ENCODE measurements at places on chromosomes 1 and 21.

- no peak for DNase-seq
These were observed at the start of gene A3GALT2 for GRCh38 chr1:33320619-33321165. Gene A3GALT2, minus strand, starts transcription at chr1:33321098. Its CDS starts 0 bp downstream, at chr1:33321098.

- DNase-seq, result peak; percentile 84
These were observed 6.8 kb downstream of the JMJD4 start for GRCh38 chr1:227728059-227728891.

DNA sequence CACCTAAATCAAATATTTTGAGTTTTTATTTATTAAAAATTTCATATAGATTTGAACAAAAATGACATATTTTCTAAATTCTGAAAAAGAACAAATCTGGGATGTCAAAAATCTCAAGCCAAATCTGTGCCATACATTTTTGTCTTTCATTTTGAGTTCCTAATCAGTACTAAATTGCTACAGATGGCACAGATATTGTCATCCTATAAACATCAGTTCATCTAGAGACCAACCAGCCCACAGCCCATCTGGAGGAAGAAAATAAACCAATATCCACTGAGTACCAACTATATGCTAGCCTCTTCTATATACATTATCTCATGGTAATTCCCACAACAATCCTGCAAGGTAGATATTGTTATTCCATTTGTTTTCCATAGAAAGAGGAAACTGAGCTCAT lies 156.8 kb upstream of the ATP1B1 start:
- DNase-seq, result no peak

- DNase-seq, result no peak
These were observed 149.4 kb downstream of the NFIA start for GRCh38 chr1:61231795-61232194.

DNA sequence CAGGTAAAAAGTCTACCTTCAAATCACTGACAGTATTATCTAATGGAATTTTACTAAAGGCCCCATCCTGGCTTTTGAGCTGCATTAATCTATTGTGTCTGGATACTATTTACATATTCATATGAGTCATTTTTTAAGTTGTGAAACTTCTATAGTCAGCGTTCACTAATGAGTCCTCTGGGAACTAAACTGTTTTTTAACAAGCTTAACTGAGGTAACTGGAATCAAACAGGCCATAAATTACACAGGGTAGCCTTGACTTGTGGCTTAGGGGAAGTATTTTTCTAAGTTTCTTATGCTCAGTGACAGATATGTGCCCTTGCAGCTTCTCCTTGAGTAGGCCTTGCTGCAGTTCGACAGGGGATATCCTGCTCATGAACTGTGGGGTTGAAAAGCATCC lies 68.8 kb downstream of the JMJD4 start:
- no peak for DNase-seq

- DNase-seq, result no peak
These were observed 10.1 kb downstream of the HMGCS2 start for GRCh38 chr1:119758584-119758983.

GRCh38 chr1:211323156-211324063 lies 3.2 kb upstream of the TRAF5 start:
- no peak for DNase-seq

- DNase-seq, result no peak
These were observed 33.7 kb downstream of the CCDC185 start for GRCh38 chr1:223426936-223427335.

DNA sequence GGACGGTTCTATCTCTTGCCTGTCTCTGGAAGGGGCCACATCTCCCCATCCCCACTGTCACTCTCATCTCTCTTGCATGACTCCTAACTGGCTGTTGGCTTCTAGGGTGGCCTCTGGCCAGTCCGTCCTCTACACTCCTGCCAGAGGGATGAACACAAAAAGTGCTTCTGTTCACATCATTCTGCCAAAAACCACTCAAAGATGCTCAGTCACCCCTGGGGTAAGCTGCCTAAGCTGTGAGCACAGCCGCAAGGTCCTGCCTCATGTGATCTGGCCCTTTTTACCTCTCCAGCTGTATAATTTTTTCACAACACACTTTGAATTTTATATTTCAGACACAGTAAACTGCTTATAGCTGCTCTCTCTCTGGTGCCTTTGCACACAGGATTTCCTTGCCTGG lies 97.6 kb upstream of the CD34 start:
- DNase-seq, result no peak

GRCh38 chr1:34736692-34737091 lies 18.2 kb upstream of the GJB5 start:
- DNase-seq, result no peak

GRCh38 chr21:41850085-41850484 lies 29.1 kb downstream of the PRDM15 start:
- DNase-seq, result no peak

GRCh38 chr1:77081834-77082233 lies 137.4 kb downstream of the PIGK start:
- no peak for DNase-seq

DNA sequence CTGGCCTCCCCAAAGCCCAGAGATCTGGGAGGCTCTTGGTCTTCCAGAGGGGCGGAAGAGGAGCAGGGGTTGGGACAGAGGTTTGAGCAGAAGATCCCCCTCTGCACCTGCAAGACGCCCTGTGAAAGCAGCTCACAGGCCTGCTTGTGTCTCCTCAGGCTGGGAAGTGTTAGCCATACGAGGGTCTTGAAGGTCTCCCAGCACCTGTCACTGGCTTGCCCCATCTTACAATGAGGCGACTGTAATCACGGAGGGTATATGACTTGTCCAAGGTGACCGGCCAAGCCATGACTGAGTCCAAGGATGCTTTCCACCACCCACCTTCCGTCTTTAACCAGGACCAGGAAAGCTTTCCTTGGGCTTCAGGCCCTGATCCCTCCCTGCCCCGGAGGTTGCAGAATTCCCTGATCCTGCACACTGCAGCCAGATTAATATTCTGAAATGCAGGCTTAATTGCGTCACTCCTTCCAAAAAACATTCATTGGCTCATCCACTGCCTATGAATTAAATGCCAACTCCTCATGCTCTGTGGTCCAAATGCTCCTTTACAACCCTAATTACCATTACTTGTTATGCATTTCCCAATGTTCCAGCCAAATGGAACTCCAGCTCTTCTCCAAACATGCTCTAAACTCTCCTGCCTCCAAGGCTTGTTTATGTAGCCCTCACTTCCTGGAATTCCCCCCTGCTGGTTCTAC lies 64.0 kb downstream of the DDX20 start:
- DNase-seq, result no peak

DNA sequence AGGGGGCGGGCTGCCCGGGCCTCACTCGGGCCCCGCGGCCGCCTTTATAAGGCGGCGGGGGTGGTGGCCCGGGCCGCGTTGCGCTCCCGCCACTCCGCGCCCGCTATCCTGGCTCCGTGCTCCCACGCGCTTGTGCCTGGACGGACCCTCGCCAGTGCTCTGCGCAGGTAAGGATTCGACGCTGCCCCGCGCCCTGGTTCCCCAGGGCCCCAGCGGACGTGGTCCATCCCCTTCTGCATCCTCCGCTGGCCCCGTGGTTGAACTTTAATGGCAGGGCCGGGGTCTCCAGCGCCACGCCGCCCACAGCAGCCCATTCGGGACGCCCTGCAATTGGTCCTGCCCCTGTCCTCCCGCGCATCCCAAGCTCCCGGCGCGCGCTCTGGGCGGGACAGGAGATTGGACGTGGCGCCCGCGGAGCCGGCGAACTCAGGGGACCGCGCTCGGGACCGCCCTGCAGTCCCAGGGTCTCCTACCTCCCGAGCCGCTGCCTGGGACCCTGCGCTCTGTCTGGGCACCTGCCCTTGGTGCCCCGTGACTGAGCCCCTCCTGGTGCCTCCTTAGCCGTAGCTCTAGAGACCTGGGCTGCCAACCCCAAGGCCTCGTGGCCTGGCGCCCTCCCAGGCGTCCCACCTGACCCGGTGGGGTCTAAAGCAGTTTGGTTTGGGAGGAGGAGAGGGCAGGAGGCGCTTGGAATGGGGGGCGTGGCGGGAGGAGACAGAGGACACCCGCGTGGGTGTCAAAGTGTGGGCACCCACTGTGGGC lies at the start of gene ALPL:
TSS of gene ALPL (plus strand) at position 73 of the 762 bp plus-strand sequence. CDS start 44,659 bp downstream, outside the sequence.
- DNase-seq, result no peak

GRCh38 chr1:167612587-167613385 lies 17.2 kb upstream of the RCSD1 start:
- no peak for DNase-seq

GRCh38 chr1:232599178-232600041 lies 30.5 kb downstream of the SIPA1L2 start:
- DNase-seq, result no peak

DNA sequence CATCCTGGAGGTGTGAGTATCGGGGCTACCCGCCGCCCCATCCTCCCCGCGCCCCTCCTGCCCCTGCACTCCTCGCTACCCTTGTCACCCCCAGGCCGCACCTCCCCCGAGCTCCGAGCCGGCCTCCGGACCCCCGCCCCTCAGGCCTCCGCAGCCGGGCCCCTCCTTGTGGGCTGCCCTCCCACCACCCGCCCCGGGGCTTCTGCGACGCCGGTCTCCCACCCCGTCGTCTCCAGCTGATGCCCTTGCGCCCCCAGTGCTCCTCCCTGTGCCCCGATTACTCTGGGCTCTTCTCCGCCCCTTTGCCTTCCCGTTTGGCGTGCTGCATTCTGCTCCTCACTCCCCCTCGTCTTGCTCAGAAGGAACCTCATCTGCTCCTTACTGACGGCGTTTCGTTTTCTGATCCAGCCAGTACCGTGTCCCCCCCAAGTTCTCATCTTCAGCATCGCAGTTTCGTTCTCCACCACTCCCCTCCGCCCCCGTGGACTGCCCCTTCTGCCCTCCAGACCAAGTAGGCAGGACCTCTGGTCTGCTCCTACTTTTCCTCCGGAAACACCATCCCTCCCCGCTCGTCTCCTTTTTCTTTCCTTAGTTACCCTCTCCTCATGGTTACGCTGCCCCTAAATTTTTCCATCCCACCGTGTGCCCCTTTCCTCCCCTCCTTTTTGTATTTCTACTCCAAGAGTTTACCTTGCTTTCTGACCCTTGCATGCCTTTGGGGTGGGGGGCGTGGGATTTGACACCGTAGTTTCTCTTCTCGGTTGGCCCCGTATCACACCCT lies 841 bp downstream of the SNX27 start:
- peak; percentile 62 for DNase-seq

GRCh38 chr1:8554956-8555534 lies 237.1 kb downstream of the SLC45A1 start:
- DNase-seq, result peak; percentile 47

DNA sequence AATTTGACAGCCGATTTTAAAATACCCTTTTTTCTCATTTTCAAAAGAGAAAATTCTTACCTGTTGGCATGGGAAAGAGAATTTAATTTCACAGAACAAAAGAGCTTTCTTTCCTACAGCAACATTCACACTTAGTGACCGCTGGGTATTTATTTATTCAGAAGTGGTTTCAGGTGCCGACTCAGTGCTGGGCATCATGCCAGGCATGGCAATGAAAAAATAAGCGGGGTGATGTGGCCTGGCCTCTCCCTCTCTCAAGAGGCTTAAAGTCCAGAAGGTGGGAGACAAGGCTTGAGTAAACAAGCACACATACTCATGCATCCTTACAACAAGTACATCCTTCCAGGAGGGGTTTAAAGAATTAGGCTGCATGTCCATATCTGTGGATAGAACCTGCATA lies 4.1 kb upstream of the PCP4 start:
- DNase-seq, result no peak

DNA sequence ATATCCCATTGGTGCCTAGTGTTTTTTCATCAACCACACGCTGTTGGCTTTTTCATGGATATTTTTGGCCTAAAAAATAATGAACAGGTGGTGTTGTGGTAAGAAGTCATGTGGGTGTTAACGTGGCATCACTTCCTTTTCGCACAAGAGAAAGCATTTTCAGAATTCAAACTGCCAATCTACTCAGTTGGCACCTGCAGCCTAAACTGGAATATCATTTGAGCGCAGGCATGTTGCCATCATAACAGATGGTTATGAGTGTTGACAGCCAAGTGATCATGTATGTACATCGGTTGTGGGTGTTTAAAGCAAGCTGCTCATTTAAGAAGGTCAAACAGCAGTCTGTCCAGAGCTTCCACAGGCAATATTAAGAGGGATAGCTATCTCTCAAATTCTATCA lies 1963.0 kb downstream of the NCAM2 start:
- DNase-seq, result no peak

- DNase-seq, result no peak
These were observed 104.2 kb upstream of the SOX13 start for GRCh38 chr1:203968761-203969160.

DNA sequence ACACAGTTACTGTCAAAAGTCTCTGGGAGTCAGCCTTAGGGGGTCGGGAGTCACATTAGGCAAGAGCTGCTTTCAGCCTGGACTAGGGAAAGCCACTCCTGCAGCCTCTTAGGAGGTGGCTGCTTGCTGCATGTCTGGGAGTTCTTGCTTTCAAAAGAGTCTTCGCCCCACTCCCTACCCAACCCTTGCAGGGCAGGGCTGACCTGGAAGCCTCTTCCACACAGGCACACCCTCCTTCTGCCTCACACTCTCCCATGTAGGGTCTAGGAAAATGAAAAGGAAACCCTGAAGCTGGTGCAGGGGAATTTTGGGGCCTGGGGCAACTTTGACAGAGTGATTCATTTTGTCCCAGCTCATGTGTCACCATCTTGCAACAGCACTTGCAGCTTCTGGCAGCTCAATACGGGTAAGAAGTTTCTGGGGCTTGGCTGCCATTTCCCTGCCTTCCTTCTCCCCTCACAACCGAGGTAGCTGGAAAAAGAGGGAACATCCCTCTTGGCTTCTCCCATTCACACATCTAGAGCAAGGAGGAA lies 37.3 kb downstream of the KCND3 start:
- DNase-seq, result no peak

- DNase-seq, result no peak
These were observed 72.1 kb downstream of the LMO4 start for GRCh38 chr1:87400813-87401212.

DNA sequence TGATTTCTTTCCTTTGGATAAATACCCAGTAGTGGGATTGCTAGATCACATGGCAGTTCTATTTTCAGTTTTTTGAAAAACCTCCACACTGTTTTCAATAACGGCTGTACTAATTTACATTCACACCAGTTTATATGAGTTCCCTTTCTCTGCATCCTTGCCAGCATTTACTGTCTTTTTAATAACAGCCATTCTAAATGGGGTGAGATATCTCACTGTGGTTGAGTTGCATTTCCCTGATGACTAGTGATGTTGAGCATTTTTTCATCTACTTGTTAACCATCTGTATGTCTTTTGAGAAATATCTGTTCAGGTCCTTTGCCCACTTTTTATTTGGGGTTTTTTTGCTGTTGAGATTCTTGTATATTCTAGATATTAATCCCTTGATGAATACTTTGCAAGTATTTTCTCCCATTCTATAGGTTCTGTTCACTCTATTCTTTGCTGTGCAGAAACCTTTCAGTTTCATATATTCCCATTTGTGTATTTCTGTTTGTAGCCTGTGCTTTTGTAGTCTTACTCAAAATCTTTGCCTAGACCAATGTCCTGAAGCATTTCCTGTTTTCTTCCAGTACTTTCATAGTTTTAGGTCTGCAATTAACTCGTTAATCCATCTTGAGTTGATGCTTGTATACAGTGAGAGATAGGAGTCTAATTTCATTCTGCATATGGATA lies 7.3 kb downstream of the HENMT1 start:
- DNase-seq, result no peak

- DNase-seq, result no peak
These were observed 128.8 kb downstream of the COQ8A start for GRCh38 chr1:227068883-227069282.

GRCh38 chr1:107153014-107153413 lies 12.2 kb downstream of the NTNG1 start:
- no peak for DNase-seq

GRCh38 chr1:36367798-36368197 lies 17.9 kb downstream of the STK40 start:
- no peak for DNase-seq

GRCh38 chr1:202632241-202632640 lies 78.0 kb downstream of the SYT2 start:
- no peak for DNase-seq

Measured in ovary (tissue), 10 donors.